EL (cell line): ENCODE measurements at places on chromosomes 3 and 15.

GRCh38 chr3:7696320-7696719 lies 805.3 kb upstream of the LMCD1 start:
- DNase-seq: no peak

DNA sequence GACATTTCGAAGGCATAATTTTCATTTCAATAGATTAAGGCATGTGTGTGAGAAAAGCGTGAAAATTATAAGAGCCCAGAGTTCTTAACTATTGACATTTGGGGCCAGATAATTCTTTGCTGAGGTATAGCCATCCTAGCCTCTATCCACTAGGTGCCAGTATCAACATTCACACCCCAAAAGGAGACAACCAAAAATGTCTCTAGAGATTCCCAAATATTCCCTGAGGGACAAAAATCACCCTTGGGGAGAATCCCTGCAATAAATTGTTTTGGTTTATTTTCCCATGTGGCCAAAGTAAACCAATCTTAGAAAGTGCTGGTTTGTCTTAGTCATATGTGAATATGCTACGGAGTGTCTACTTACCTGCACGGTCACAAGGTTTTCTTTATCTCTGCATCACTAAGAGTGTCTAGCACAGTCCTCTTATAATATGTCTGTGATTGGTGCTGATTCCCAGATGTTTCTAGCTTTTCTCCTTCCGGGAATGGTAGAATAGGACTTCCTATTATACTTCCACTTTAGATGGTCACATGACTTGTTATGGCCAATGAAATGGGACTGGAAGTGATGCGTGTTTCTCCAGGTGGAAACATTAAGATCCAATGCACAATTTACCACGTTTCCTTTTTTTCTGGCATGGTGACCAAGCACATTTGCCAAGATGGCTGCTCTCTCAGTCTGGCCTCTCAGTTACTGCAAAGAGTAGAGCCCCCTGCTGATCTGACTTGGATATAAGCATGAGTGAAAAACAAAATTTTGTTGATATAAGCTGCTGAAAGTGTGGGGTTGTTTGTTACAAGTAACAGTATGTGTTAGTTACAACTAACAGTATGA lies 8.0 kb upstream of the KBTBD8 start:
- peak; percentile 16 for DNase-seq

DNA sequence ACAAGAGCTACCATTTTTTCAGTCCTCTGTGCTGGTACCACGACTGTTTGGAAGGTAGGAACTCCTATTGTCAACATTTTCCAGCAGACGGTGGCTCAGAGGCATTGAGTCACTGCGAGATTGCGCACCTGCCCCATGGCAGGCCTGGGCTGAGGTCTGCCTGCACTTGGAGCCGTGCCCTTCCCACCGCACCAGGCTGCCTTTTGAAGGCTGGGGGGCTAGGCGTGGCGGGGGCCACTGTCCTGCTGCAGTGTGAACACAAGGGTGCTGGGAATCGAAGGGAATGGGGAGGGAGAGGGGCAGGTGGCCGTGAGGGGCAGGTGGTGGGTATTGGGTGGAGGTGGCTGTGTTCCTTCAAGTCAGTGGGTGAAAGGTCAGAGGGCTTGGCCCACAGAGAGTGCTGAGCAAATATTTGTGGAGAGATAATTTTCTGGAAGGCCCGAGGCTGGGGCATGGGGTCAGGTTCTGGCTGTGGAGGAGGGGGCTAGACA lies 16.3 kb downstream of the SNX33 start:
- DNase-seq: no peak

DNA sequence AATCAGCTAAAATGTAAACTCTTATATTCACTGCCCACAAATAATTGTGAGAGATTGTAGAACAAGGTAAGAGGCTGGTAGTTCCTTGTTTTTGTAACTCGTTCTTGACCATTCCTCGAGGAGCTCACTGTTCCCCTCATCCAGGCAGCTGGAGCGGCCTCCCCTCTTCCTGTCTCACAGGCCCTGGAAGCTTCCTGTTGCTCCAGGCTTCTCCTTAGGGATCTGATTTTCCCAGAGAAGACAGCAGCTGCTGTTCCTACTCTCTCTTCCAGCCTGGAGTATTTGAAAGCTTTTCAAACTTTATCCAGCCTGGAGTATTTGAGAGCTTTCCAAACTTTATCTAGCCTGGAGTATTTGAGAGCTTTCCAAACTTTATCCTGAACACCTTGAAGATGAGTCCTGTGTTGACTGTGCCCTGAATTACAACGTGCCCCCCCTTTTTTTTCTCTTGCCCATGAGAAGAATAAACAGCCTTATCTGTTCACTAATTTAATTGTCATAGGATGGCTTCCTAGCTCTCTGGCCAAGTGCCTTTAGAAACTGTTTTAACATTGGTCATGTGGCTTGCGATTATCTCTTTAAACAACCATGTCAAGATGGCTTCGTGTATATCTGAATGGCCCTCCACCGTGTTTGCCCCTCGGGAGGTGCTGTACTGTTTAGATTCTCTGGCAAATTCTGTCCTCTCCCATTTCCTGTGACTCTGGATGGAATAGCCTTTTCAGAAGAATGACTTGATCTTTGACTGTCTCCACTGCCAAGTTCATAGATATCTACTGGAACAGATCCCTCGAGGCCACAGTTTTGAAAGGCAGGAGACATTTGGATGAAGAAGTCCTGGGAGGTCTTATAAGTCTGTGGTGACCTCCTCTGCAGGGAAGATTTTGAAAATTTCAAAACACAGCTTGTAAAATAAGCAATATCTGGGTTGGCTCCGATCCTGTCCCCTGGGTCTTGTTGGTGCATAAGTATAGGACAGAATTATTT lies 4.8 kb downstream of the ADAMTSL3 start:
- no peak for DNase-seq

- no peak for DNase-seq
Observed at GRCh38 chr3:137194301-137194700, 236.5 kb downstream of the IL20RB start.

- DNase-seq: peak; percentile 61
Observed at GRCh38 chr3:138935863-138936740, 10.8 kb downstream of the FOXL2 start.

DNA sequence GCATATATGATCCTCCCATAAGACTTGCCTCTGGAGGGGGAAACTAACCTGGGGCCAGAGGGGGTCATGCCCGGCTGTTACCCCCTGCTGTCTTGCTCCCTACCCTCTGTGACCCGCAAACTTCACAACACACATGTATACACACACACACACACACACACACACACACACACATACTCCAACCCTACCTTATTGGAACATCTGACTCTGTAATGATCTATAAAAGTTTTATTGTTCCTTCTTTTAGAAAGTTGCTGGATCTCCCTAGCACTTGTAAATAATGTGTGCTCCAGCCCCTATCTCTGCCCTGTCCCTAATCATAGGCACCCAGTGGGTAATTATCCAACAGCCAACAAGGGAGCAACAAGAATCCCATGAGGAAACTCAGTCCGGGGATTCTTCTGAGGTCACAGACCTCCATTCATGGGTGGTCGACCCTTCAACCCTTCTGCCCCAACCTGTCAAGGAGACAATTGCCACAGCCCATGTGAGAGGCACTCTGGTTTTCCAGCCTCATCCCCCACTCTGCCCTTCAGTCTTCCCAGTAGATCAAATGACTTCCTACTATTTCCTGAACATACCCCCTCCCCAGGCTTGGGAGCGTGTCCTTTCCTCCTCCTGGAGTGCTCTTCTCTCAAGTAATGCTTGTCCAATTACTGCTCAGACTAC lies 14.0 kb upstream of the TPM1 start:
- DNase-seq: no peak

- no peak for DNase-seq
Observed at GRCh38 chr15:75153565-75154276, 48.0 kb upstream of the C15orf39 start.

GRCh38 chr15:64642875-64643274 lies 132.5 kb downstream of the RBPMS2 start:
- no peak for DNase-seq

GRCh38 chr3:37987315-37987697 lies 3.3 kb upstream of the VILL start:
- DNase-seq: no peak

DNA sequence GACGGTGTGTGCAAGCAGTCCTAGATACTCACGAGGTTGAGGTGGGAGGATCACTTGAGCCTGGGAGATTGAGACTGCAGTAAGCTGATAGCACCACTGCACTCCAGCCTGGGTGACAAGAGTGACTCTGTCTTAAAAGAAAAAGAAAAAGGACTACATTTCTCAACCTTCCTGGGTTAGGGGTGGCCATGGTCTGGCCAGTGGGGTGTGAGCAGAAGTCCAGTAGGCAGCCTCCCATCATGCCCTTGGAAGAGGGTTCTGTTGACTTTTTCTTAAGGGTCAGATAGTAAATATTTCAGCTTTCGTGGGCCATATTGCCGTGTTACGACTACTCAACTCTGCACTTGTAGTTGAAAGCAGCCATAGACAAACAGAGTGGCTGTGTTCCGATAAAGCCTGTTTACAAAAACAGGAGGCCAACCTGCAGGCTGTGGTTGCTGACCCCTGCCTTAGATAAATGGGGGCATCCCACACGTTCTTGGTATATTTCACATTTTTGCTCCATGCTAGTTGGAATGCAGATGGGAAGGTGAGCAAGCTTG lies 31.0 kb upstream of the PDE8A start:
- DNase-seq: no peak

- DNase-seq: no peak
Observed at GRCh38 chr3:106302451-106303221, 433.8 kb upstream of the CBLB start.

DNA sequence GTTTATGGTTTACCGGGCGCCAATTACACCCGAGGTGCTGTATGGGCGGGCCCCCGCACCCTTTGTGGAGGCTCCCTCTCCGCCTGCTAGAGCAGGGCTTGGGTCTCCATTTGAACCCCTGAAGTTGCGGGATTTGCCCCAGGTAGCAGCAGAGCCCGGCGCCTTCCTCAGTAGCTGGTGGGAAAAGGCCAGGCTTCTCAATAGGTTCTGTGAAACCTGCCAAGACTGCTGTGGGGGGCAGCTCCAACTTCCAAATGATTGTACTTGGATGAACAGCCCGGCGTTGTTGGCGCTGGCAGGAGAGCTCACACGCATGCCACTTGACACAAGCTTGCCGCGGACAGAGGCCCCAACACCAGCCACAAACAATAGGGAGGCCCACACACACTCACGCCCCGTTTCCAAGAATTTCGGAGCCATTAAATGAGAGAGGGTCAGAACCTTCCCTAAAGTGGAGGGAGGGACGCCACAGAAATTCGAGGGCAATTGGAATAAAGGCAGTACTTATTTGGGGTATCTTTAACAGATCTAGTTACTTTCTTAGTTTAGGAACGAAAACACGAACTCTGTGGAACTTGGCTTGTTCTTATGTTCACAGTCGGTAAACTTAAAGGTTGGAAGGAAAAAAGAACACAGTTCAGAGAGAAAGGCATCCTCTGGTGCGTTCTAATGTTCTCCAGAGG lies 1.4 kb downstream of the EPHB3 start:
- DNase-seq: no peak

- no peak for DNase-seq
Observed at GRCh38 chr3:180048103-180048502, 11.4 kb upstream of the PEX5L start.
